ENCODE measurements at places on chromosomes 3 and 15.
A peak's percentile ranks its signal among the peaks of the same experiment; 100 is the strongest.

DNA sequence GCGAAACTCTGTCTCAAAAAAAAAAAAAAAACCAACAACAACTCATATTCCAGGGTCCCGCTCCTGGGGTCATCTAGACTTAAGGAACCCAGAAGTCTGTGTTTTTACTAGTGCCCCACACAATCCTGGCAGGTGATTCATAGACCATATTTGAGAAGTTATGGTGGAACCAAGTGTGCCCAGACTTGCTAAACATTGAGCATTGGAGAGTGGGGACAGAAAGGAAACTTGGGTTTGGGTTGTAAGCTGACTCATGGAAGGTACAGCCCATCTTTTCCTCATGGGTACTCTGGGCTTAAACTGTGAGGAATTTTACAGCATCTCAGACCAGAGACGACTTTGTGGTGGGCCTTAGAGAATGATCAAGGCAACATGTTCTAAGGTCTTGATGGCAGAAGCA lies 18.3 kb upstream of the IGF2BP2 start:
- no peak for DNase-seq

- no peak for DNase-seq
Measured at GRCh38 chr15:30906366-30906765, 2.7 kb downstream of the FAN1 start.

DNA sequence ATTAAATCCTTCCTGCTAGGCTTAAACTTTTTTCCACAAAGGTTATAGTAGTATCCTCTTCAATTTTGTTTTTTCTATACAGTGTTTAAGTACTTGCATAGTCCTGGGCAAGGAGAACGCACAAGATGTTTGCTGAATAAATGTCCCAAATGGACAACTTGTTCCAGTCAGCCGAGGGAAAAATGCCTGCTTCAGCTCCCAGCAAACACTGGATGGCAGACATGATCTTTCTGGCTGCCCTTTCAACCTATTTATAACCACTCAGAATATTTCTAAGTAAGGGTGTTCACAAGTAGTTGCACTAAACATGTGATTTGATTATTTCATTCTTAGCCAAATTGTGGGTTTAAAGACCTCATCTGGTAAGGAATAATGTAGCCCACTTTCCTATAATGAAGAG lies 29.8 kb downstream of the GNB4 start:
- DNase-seq: no peak

- no peak for DNase-seq
Measured at GRCh38 chr3:169641167-169641566, 22.3 kb downstream of the MECOM start.

GRCh38 chr3:8542190-8543135 lies 40.8 kb downstream of the LMCD1 start:
- DNase-seq: no peak

- DNase-seq: no peak
Measured at GRCh38 chr15:56192659-56193442, 50.8 kb downstream of the RFX7 start.

GRCh38 chr3:48151807-48152427 lies 36.3 kb downstream of the CDC25A start:
- DNase-seq: no peak

- no peak for DNase-seq
Measured at GRCh38 chr15:92161039-92161670, 232.5 kb upstream of the ST8SIA2 start.

DNA sequence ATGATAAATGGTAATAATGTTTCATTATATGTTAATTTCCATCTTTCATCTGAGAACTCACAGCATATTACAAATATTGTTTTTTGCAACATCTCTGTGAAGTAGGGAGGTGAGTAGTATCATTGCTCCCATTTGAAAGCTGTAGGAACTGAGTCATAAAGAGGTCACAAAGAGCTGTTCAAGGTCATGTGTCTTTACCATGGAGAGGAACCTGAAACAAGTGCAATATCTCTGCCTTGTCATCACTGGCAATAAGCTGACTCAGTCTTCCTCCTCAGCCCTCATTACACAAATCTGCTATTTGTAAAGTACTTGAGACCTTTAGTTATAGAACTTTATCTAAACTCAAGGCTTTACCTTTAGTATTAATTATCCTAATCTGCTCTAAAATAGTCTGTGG lies 4.4 kb upstream of the ATP13A4 start:
- no peak for DNase-seq

DNA sequence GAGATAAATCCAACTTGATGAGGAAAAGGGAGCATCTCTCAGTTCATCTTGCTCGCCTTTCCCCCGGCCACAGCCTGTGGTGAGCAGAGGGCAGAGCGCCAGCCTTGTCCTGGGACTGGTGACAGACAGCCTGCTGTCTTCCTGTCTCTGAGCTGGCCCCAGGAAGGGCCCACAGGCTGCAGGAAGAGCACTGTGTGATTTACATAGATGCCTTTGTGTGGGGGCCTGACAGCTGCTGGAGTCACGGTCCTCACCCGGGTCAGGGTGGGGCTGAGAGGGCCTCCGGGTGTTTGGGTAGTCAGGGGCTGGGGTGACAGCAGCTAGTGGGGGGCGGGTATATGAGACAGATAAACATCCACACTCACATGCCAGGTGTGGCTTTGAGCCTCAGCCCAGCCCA lies 29.3 kb downstream of the PLA2G4D start:
- DNase-seq: peak; percentile 21

DNA sequence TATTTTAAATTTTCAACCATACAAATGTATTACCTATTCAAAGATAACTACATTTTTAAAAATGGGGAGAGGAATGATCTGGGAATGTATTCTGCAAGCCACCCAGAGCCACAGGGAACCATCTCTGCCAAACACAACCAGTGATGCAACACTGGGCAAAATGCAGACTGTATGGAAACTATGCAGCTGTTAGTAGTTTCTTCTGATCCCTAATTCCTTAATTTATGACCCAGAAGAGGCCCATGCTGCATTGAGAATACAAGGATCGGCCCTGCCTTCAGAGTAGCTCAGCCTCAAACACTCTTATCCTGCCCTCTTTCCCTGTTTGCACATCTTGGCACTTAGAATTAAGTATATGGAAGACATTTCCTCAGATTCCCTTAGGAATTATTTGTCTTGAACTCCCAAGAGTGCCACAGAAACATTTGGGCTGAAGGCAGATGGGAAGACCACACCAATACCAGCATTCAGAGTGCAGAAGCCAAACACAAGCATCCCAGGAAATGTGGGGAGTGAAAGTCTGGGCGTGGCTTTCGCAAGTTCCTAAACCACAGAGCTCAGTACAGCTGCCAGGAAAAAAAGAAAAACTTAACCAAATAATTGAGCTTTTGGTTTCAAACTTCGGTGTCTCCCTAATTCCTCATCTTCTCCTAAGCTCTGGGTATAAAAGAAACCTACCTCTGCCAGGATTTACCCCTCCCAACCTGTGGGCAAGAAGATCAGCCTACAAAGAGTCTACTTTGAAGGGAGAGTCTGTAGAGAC lies 5.3 kb downstream of the SNUPN start:
- no peak for DNase-seq

GRCh38 chr15:55319537-55320237 lies 665 bp downstream of the PIGB start:
- no peak for DNase-seq

DNA sequence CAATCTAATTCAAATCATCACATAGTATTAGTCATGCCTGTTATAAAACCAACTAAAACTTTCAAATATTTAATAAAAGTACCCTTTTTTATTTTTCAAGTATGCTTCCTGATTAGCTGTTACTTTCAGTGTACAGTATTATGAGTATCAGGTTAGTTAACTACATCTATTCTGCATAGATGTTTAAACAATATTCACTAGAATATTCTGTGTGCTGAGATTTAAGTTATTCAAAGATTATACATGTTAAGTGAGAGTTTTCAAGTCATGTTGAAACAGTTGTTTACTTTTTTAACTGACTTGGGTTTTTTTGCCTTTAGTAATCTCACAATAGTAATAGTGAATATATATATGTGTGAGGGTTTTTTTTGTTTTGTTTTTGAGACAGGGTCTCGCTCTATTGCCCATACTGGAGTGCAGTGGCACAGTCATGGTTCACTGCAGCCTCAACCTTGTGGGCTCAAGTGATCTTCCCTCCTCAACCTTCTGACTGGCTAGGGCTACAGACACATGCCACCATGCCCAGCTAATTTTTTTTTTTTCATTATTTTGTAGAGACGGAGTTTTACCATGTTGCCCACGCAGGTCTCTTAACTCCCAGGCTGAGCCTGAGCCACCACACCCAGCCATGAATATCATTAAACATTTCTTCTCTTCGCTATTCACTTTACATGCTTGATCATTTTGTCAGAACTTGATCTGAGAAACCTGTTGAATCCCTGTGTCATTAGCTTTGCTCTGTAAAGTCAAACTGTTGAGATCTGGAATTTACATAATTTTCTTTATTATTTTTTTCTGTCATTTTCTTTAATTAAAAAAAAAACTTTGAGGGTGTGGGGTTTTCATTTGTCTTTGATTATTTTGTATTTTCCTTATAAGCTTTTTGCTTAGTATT lies 286.2 kb upstream of the UBE2E1 start:
- no peak for DNase-seq

DNA sequence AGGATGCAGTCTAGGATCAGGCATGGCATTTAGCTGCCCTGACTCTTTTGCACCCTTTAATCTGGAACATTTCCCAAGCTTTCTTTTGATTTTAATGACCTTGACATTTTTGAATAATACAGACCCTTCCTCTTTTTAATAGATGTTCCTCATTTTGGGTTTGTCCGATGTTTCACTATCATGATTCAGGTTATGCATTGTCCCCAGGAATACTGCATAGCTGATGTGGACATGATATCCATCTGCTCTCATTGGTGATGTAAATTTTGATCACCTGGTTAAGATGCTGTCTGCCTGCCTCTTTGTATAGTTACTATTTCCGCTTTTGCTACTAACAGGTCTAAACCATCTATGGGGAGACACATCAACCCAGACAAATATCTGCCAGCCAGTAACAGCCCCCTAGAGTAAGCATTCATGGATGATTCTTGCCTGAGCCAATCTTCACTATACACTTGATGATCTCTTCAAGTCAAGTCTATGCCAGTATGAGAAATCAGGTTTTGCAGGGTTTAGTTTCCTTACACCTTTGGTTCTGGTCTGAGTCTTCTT lies 50.6 kb upstream of the ULK4 start:
- no peak for DNase-seq

GRCh38 chr3:130395331-130395730 lies 49.9 kb downstream of the COL6A5 start:
- no peak for DNase-seq

GRCh38 chr3:101807888-101808287 lies 28.9 kb downstream of the NXPE3 start:
- DNase-seq: no peak

DNA sequence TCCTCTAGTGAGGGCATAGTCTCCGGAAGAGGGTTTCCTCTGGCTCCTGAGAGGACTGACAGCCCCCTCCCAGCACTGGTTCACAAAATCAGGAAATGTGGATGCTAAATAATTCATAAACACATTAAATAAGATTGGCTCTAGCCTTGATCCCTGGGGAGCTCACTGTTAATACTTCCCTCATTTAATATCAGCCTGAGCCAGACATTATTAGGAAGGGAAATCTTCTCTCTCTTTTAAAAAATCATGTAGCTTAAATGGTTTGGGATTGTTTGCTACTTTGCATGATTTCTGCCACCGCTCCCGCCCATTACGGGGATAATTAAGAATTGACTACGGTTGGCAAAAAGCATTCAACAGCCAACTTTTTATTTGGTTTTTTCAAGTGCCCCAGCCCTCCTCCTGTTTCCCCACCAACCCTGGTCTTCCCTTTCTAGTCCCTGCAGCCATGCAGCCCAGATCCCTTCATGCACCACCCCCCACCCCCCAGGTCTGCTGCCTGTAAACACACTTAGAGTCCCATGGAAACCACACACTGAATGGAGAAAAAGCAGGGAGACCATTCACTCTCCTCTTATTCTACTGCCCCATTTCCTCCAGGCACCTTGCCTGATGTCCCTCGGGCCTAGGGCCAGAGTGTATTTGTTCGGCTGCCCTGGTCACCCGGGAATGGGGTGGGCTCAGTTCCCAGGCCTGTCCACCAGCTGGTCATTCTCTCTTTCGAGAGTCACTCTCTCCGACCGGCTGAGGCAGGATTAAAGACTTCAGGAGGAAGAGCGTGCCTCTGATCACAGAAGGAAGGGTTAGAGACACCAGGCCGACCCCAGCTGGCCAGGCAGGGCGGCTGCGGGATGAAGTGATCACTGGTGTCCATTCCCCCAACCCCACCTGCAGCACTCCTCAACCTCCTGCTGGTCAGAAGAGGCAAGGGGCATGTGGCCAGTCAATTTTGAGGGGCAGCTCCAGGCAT lies 45.1 kb downstream of the SEMA5B start:
- DNase-seq: no peak

Measured in NCI-H1694 (cell line).